ENCODE measurements at places on chromosomes 2 and 18. TPM values are rescaled to one million over a fixed set of nuclear protein-coding genes. Genes with fewer than 3 reads are reported as not detected.

The SNORC gene
- 0.55 TPM for total RNA-seq

The CLEC4F gene
- 9.1 TPM for total RNA-seq

The IL1A gene
- total RNA-seq: not detected

The DIPK1C gene
- total RNA-seq: 25.5 TPM

The GALNT5 gene
- total RNA-seq: 8.3 TPM

The AQP4 gene
- total RNA-seq: 3.2 TPM

The TMEM17 gene
- total RNA-seq: 6.0 TPM

The SP9 gene
- not detected for total RNA-seq

The TBC1D8 gene
- 20.8 TPM for total RNA-seq

The DSC1 gene
- 1.8 TPM for total RNA-seq

The ASTL gene
- 0.49 TPM for total RNA-seq

The MATN3 gene
- 0.93 TPM for total RNA-seq

The TMEM247 gene
- not detected for total RNA-seq

The FAM124B gene
- total RNA-seq: 8.2 TPM

The VWA3B gene
- total RNA-seq: not detected

The PLCL1 gene
- 19.9 TPM for total RNA-seq

The SDC1 gene
- total RNA-seq: 33.8 TPM
